ENCODE measurements at places on chromosomes 4 and X.

GRCh38 chr4:32824336-32824735 is 2104.2 kb downstream of the PCDH7 start:
- no peak for DNase-seq

DNA sequence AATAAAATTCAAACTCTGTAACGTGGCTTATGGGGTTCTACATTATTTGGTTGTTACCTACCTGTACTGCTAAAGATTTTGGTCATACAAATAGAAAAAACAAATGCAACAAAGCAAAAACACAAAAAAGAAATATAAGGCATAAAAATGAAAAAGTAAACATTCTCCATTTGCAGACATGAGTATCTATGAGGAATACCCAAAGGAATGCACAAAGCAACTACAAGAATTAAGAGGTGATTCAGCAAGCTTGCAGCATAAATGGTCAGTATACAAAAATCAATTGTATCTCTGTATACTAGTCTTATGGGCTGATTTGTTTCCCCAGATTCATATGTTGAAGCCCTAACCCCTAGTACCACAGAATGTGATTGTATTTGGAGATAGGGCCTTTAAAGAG is 3.6 kb upstream of the PDE5A start:
- no peak for DNase-seq

- DNase-seq: no peak
Measured at GRCh38 chr4:6912441-6912840, 2.8 kb downstream of the TBC1D14 start.

- no peak for DNase-seq
Measured at GRCh38 chr4:88933414-88934160, 123.4 kb downstream of the FAM13A start.

GRCh38 chrX:5775846-5776430 is 452.7 kb downstream of the NLGN4X start:
- DNase-seq: no peak

GRCh38 chrX:86714441-86714840 is 566.2 kb downstream of the DACH2 start:
- DNase-seq: no peak

DNA sequence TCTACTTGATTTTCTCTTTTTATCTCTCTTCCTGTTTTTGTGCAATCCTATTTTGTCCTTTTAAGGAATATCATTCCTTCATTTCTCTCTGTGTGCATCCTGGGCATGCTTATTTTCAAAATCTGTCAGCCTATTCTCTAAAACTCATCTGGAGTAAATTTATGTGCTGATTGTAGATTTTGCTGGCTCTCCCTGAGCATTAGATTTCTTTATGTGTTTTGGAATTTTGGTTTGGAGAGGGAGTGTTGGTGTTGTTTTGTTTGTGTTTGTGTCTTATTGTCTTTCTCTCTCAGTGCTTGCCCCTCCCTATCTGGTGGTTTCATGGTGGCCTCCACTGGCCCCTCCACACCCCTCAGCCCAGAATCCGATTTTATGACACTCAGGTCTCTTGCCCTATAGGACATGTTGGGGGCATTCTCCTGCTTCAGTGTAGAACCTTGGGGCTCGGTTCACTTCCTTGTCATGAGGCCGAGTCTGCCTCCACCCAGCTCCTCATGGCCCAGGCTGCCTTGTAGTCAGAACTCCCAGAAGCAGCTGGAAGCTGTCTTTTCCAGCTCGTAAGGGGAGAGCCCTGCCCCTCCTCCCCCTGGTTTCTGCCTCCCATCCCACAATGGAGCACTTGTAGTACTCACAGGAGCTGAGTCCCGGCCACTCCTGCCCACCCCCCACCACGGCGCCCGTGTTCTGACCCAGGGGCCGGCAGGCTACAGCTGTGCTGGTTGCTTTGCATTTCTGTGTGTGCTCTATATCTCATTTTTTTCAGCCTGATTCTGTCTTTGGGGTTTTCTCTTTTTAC is 24.5 kb upstream of the PJA1 start:
- DNase-seq: no peak

GRCh38 chrX:70442224-70442623 is 2.4 kb upstream of the DLG3 start:
- no peak for DNase-seq

DNA sequence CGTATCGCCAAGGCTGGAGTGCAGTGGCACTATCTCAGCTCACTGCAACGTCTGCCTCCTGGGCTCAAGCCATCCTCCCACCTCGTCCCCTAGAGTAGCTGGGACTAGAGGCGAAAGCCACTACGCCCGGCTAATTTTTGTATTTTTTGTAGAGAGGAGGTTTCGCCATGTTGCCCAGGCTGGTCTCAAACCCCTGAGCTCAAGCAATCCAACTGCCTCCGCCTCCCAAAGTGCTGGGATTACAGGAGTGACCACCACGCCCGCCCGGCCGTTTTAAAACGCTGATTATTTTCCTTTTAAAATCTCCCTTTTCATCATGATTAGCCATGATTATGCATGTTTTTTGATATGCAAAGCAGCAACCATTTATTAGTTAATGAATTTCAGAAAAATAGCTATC is 2.2 kb downstream of the N4BP2 start:
- DNase-seq: no peak

GRCh38 chrX:71852182-71852581 is 58.5 kb upstream of the NHSL2 start:
- no peak for DNase-seq

DNA sequence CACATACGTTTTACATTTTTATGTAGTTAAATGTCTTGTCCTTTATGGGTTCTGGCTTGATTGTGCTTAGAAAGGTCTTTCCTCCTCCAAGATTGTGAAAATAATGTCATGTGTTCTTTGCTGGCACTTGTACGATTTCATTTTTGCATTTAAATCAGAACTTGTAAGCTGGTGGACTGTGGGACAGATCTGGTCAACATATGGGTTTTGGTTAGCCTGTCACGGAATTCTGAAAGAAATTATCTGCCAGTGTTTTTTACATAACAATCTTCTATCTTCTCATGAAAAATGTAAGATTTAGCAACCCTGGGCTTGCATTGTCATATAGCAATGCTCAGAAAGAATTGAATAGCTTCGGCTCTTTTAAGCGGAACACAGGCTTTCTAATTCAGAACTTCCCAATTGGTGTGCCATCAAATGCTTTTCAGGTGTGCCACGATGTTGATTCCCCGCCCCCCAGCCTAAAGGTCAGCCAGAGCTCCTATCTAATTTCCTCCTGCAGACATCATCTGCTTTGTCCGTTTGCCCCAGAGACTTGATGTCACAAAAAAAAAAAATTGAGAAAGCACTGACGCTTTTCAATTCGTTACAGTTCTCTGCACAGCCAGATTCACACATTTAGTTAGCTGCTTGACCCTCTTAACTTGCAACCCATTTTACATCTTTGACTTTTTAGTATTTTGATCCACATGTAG is 16.2 kb downstream of the AFF1 start:
- no peak for DNase-seq

GRCh38 chr4:26062215-26062614 is 148.2 kb downstream of the SMIM20 start:
- no peak for DNase-seq

DNA sequence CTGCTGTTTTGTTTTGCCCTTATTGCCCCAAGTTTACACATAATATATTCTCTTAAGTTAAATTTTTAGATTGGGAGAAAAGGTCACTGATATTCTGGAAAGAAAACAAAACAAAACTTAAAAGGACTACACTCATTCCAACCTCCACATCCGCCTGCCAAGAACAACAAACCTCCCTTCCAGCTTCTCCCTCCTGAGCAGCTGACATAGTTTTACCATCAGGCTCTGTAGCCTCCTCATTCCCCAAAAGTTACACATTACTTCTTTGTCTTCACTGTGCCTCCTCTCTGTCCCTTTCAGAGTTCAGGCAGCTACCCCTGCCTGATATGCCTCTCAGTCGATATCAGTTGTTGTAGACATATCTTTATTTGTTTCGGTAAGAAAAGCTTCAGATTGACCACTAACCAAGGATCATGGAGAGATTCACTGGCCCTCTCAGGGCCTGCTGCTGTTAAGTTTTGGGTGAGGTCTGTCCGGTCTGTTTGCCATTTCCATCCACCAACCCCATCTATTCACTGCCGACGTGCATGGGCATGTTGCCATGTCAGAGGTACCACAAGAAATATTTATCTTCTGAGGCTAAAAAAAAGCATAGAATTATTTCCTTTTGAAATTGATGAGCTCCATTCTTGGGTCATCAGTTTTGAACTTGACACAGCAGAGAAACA is 164.1 kb downstream of the GASK1B start:
- DNase-seq: no peak

DNA sequence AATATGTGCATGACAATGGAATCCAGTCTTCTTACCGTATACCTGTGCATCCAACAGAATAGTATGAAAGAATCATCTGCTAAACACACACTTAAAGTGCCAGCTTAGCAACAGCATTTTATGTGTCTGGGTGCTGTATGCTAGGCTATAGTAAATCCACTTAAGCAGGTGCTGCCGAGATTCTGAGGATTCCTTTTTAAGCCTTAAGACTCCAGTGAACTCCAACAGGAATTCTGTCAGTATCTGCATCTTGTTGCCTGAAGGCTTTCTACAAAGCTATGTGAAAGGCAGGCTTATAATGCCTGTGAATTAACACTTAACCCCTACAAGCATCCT is 1076.4 kb upstream of the PABPC4L start:
- DNase-seq: no peak

- no peak for DNase-seq
Measured at GRCh38 chr4:3752022-3752421, 14.2 kb upstream of the ADRA2C start.

DNA sequence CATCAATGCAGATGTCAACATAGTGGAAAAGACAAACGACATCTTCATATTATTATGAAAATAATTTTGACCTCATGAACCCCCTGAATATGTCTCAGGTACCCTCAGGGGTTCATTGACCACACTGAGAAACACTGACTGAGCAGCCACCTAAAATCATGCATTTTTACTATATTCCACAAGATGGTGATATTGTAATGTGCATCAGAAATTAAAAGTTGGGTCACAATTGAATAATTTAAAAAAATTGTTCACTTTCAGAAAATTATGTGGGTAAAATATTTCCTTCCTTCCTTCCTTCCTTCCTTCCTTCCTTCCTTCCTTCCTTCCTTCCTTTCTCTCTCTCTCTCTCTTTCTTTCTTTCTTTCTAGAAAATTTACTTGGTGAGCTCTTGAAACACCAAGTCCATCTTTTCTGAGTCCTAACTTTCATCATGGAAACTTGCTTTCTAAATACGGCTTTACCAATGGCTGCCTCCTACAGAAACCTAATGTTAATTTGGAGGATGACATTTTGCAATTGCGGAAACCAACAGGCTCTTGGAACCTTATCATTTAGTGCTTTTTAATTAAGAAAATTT is 103.6 kb downstream of the RTL3 start:
- DNase-seq: no peak

DNA sequence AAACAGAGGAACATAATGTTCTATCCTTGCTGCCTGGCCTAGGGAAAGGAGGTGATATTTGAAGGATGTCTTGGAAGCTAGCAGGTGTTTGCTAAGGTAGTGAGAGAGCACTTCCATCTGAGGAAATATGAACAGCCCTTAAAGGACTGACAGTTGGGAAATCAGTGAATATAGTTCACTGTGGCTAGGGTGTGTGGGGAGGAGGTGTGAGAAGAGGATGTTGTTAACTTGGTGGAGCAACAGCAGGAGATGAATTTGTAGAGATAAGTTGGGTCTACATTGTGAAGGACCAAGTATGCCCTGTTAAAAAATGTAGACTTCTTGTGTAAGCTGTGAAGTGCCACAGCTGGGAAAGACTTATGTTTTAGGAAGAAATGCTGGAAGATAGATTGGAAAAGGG is 25.5 kb downstream of the TBC1D19 start:
- DNase-seq: no peak

GRCh38 chrX:24229400-24229879 is 79.9 kb downstream of the ZFX start:
- no peak for DNase-seq

- no peak for DNase-seq
Measured at GRCh38 chr4:76301068-76301774, 5.3 kb upstream of the STBD1 start.

GRCh38 chr4:67587156-67587555 is 28.6 kb downstream of the STAP1 start:
- no peak for DNase-seq

GRCh38 chrX:153924149-153924861 is 1.8 kb downstream of the ARHGAP4 start:
- no peak for DNase-seq

DNA sequence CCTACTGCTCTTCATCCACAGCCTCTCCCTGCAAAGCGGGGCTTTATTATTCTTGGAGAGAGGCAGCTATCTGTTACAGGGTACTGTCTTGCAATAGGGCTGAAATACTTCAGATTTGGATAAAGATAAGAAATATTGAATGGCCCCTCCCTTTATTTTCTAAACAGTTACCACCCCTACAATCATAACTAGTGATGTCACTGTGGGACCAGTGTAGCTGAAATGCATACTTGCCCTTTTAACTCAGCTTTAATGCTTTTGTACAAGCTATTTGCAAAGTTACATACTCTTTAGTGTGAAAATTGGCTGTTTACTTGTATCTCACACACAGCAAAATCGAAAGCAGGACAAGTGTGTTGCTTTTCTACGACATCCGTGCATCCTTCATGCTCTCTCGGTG is 261.7 kb upstream of the GATB start:
- no peak for DNase-seq

GRCh38 chr4:137543198-137543597 is 10.9 kb upstream of the PCDH18 start:
- no peak for DNase-seq

GRCh38 chr4:16627999-16628398 is 270.4 kb downstream of the LDB2 start:
- no peak for DNase-seq

- no peak for DNase-seq
Measured at GRCh38 chrX:3787856-3788255, 74.4 kb upstream of the PRKX start.

GRCh38 chr4:5024673-5025072 is 5.4 kb upstream of the CYTL1 start:
- DNase-seq: no peak

GRCh38 chrX:11461201-11462001 is 168.2 kb downstream of the AMELX start:
- DNase-seq: no peak

- DNase-seq: no peak
Measured at GRCh38 chr4:180634306-180634705, 1608.9 kb upstream of the TENM3 start.

DNA sequence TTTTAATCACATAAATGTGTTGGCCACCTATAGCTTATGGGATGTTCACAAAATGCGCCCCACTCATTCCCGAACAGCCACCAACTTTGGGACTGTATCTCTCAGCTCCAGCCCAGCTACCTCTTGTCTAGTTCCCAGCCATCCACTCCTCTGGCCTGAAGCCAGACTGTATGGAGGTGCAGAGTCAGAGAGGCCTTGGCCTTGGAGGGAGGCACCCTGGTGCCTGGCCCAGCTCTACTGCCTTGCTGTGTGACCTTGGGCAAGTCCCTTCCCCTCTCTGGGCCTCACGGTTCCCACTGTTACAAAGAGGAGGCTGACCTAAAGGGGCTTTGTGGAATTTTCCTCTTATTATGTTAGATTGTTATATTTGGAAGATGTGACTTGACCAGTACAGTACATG is 13.9 kb downstream of the MAMLD1 start:
- no peak for DNase-seq

- DNase-seq: no peak
Measured at GRCh38 chr4:101871962-101872676, 81.6 kb downstream of the BANK1 start.

- no peak for DNase-seq
Measured at GRCh38 chr4:137193564-137193963, 338.7 kb downstream of the PCDH18 start.
